Fibroblast of mammary gland (primary cell): ENCODE measurements at places on chromosomes 12 and 14.

- no peak for DNase-seq
Measured at GRCh38 chr14:24885410-24885913, 164.5 kb downstream of the STXBP6 start.

- DNase-seq: no peak
Measured at GRCh38 chr14:93085911-93086310, 29.8 kb downstream of the ITPK1 start.

DNA sequence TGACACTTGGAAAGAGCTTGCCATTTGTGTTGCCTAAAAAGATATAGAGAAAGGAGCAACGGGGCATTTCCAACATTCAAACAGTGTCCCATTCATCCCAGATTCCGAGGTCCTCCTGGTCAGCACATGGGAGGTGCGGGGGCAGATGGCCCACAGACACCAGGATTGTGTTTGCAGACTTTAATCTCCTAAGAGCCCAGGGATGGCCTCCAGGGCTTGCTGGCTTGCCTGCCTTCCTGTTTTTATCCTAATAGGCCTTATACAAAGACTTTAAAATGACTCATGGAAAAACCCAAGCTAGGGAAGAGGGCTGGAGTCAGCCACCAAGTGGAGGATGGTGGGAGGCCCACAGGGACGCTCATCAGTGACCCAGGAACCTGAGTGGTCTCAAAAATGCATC, 21.5 kb upstream of the FAM181A start:
- no peak for DNase-seq

GRCh38 chr14:89501381-89501780, 84.3 kb upstream of the FOXN3 start:
- DNase-seq: no peak
